T-helper 17 cell (primary cell): ENCODE measurements at places on chromosomes 7 and 10. TPM values are rescaled to one million over a fixed set of nuclear protein-coding genes. Genes with fewer than 3 reads are reported as not detected.

The PHYHIPL gene
- not detected for total RNA-seq

The GIMAP6 gene
- 48.3 TPM for total RNA-seq

The GPR146 gene
- 22.2 TPM for total RNA-seq

The TFEC gene
- total RNA-seq, result 0.47 TPM

The PKD2L1 gene
- total RNA-seq, result not detected

The ZNF679 gene
- not detected for total RNA-seq

The DDC gene
- total RNA-seq, result not detected

The KNDC1 gene
- total RNA-seq, result 1.1 TPM

The A1CF gene
- total RNA-seq, result not detected

The IFIT5 gene
- total RNA-seq, result 12.7 TPM

The HABP2 gene
- total RNA-seq, result not detected

The ACHE gene
- 0.25 TPM for total RNA-seq

The SLC26A5 gene
- not detected for total RNA-seq

The CTTNBP2 gene
- total RNA-seq, result 0.39 TPM

The ADK gene
- total RNA-seq, result 36.8 TPM
